ENCODE measurements at places on chromosomes 3 and 15.
A peak's percentile ranks its signal among the peaks of the same experiment; 100 is the strongest.

DNA sequence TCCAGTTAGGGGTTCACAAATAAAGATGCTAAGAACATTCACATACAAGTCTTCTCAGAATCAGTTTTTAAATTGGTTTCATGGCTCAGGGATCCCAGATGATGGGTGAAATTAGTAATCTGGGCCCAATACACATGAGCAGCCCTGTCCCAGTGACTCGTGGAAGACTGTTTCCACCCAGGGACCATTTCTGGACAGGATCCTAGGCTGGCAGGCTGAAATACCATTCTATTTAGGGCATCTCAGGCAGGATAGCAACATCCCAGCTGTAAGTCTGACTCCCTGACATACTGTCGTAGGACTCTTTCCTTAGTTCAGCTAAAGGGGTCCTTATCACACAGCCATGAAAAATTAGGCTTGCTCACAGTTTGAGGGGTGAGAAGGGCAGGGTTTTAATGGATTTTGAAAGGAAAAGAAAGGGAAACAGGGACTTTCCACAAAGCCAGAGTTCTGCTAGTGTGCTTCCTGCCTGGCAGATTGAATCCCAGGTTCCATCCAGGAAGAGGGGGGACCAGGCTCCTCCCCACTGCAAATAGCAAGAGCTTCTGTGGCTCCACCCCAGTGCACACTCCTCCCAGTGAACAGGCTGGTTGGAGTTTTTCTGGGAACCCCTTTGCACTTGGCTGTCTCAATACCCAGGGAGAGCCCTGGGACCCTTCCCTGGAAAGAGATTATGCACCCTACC lies 41.3 kb upstream of the LYZL4 start:
- no peak for DNase-seq

DNA sequence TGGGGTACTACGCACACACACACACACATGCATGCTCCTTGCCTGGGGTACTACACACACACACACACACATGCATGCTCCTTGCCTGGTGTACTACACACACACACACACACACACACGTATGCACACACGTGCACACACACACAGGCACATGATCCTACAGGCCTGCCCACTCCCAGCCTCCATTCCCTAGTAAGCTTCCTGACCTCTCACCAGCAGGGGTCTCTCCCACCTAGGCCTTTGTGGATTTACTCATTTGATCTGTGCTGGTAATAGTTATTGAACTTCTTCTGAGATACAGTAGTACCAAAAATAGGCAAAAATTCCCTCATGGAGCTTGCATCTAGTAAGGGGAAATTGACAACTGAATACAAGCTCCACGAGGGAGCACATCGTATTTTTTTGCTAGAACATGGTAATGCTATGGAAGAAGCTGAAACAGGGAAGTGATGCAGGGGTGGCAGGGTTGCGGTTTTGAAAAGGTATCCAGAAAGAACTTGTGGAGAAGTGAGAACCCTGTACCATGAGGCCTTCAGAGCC lies 19.1 kb downstream of the TTC21A start:
- no peak for DNase-seq

DNA sequence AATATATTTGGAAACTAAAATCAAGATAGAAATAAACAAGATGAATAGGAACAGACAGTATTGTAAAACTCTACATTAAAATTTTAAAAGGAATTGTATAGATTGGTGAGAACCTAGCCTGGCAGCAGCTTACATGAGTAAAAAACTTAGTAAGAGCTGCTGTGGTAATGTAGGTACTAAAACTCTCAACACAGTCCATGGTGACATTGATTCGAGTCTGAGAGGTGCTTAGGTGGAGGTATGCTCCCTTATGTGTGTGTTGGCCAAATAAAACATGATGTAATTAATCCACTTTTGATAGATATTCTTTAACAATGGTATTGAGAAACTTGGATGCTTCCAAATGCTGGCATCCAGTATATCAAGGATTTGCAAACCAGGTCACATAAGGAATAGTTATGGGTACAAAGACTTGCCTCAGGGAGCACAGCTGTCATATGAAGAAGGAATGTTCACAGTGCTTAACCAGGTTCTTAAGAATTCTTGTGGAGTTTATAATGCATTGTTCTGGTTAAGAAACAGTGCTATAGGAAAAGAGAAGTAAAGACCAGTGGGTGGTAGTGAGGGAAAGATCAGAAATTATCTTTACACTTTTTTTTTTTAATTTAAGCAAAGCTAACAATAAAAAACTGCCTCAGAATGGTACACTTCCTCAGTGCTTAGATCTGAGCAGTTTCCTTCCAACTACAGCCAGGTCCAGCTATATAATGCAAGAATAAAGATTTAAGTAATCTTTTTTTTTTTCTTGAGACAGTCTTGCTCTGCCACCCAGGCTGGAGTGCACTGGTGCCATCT lies 24.6 kb upstream of the IL20RB start:
- DNase-seq = no peak

- DNase-seq = no peak
Observed at GRCh38 chr3:3097958-3098357, 12.2 kb downstream of the IL5RA start.

GRCh38 chr3:123076496-123077418 lies 9.9 kb downstream of the PDIA5 start:
- no peak for DNase-seq

DNA sequence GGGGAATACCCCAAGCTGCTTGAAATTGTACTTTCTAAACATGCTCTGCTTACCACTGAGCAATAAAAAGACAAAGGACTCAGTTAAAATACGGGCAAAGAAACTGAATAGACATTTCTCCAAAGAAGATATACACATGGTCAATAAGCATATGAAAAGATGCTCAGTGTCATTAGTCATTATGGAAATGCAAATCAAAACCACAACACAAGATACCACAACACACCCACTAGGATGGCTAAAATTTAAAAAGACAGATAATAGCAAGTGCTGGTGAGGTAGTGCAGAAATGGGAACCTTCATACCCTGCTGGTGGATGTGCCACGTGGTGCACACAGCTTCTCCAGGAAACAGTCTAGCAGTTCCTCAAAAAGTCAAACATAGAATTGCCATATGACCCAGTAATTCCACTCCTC lies 21.3 kb downstream of the LRIG1 start:
- no peak for DNase-seq

DNA sequence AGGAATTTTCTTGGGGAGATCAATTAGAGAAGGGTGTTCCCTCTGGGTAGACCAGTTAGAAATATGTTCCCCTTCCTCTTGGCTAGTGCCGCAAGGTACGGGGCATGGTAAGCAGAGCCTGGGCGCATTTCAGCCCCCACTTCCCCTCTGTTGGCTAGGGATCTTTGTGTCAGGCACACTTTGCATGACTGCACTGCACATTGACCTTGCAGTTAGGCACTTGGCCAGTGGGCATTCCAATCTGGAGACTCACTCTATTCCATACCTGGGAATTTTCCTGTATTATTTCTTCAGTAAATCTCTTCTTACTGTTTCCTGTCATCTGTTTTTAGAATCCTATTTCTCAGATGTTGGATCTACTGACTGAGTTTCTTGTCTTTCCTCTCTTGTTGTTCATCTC lies 30.0 kb upstream of the CACNA1D start:
- no peak for DNase-seq

GRCh38 chr15:58513726-58514336 lies 82.0 kb downstream of the LIPC start:
- no peak for DNase-seq

GRCh38 chr15:34038871-34039789 lies at the start of gene AVEN:
TSS of gene AVEN (minus strand) at chr15:34039204. CDS start at chr15:34039046, 158 bp downstream.
- no peak for DNase-seq

- no peak for DNase-seq
Observed at GRCh38 chr3:41102053-41102556, 97.2 kb upstream of the CTNNB1 start.

GRCh38 chr3:31495971-31496665 lies 36.6 kb upstream of the STT3B start:
- no peak for DNase-seq

- DNase-seq = no peak
Observed at GRCh38 chr15:88913850-88914169, 631 bp upstream of the MFGE8 start.

DNA sequence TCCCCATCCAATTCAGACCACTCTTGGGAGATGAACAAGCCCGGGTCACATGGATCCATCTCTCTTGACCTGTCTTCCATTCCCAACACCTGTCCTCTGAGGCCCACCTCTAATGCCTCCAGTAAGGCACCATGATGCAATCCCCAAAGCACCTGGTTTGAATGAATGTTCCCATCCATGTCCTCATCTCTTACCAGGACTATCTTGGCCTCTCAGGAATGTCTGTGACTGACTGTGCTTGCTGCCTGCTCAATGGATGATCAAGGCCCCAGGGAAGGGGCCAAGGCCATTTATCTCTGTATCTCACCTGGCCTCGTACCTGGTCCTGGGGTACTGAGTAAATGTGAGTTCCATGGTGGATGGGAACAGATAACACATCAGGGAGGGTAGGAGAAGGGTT lies 49.7 kb downstream of the SLCO2A1 start:
- DNase-seq = no peak

- no peak for DNase-seq
Observed at GRCh38 chr15:70424937-70425411, 327.3 kb upstream of the TLE3 start.

DNA sequence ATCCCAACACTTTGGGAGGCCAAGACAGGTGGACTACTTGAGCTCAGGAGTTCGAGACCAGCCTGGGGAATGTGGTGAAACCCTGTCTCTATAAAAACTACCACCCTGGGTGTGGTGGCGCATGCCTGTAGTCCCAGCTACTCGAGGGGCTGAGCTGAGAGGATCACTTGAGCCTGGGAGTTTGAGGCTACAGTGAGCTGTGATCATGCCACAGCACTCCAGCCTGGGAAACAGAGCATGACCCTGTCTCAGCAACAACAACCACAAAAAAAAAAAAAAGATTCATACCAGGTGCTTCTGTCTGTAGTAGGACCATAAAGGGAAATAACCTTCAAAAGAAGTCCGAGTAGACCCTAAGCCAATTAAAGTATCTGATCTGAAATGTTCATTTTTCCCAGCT lies 94.5 kb downstream of the SERPINI1 start:
- no peak for DNase-seq

GRCh38 chr15:84142888-84143337 lies 92.7 kb upstream of the GOLGA6L4 start:
- peak; percentile 65 for DNase-seq

GRCh38 chr15:100806157-100806556 lies 73.5 kb upstream of the ALDH1A3 start:
- no peak for DNase-seq

- no peak for DNase-seq
Observed at GRCh38 chr3:99419116-99419515, 219.3 kb upstream of the COL8A1 start.

DNA sequence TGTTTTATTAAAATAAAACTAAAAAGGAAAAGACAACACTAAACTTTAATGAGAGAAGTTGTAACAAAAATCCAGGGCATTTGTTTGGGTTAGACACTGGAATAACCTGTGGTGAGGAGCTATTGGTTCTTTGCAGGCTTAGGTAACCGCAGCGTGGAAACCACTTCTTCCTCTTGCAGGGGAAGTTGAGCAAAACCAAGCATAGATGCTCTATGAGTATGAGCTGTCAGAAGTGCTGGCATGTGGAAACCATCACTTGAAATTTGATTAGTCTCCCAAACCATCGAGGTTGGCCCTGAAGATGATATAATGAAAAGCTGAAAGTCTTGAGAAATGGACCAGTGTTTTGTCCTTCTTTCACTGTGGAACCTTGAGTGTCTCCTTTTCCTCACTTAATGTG lies 127.1 kb upstream of the RBMS3 start:
- DNase-seq = no peak

GRCh38 chr3:5004319-5005152 lies 25.3 kb downstream of the BHLHE40 start:
- DNase-seq = no peak

DNA sequence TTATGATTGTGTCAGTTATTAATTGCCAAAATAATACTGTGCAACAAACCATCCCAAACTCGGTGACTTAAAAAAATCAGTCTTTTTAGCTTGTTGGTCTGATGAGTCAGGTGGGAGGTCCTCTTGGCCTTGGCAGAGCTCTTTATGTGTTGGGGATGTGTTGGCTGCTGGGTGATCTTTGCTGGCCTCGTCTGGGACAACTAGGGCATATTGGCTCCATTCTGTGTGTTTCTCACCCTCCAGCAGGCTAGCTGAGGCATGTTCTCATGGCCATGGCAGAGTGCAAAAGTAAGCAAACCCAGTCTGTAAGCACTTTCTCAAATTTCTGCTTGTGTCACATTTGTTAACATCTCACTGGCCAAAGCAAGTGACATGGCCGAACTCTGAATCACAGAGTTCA lies 251.6 kb downstream of the RPLP1 start:
- no peak for DNase-seq

DNA sequence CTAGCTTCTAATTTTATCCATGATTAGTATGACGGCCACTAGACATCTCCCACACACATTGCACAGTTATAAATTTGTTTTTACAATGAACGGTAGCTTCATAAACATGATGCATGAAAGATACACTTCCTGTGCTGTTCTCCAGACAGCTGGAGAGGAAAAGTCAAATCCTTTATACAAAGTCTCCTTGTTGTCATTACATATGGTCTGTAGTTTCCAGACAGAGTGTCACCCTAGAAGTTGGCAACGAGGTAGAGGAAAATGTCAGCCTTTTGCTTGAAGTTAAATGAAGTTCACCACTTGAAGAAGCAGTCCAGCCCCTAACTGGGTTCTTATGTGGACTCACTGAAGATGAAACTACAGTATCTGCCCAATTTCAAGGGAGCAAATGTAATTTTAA lies 253.0 kb upstream of the P2RY1 start:
- DNase-seq = no peak

DNA sequence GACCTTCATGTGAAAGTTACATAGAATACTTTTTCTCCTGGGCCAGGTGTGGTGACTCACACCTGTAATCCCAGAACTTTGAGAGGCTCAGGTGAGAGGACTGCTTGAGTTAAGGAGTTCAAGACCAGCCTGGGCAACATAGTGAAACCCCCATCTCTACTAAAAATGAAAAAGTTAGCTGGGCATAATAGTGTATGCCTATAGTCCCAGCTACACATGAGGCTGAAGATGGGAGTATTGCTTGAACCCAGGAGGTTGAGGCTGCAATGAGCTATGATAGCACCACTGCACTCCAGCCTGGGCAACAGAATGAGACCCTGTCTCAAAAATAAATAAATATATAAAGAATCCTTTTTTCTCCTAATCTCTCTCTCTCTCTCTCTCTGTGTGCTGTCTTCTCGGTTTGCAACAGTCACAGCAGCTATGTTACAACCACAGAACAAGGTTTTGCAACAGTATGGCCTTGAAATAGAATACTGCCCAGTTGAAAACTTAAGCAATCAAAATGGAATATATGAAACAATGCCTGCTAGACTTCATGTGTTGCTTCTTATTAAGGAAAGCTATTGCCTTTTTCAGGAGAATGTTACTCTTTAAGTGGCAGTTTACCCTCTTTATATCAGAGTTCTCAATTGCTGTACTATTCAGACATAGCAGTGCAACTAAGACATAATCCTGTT lies 12.3 kb upstream of the DENND4A start:
- no peak for DNase-seq

- DNase-seq = no peak
Observed at GRCh38 chr15:31083370-31083780, 18.1 kb downstream of the TRPM1 start.

DNA sequence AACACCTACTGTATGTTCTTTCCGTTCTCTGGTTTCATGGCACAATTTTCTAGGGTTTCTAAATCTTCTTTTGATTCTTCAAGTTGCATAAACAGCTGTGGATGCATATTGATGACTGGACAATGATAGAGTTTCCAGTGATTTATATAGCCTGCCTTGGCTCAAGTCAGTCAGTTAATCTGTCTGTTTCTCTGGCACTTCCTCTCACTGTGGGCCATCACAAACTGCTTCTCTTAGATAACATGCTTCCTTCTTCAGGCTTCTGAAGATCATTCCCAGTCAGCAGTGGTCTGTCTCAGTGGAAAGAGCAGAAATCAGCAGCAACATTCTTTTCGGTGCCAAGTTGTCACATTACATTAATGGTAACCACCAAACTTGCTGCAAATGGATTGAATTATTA lies 207.2 kb downstream of the RYR3 start:
- DNase-seq = no peak

Data from stimulated activated CD4-positive, alpha-beta T cell treated with anti-CD3 and anti-CD28 coated beads, Interleukin-1b, Interleukin-23, amount 100 ng/mL, for 24 hours (primary cell).